ENCODE measurements at places on chromosomes 7 and 10.

DNA sequence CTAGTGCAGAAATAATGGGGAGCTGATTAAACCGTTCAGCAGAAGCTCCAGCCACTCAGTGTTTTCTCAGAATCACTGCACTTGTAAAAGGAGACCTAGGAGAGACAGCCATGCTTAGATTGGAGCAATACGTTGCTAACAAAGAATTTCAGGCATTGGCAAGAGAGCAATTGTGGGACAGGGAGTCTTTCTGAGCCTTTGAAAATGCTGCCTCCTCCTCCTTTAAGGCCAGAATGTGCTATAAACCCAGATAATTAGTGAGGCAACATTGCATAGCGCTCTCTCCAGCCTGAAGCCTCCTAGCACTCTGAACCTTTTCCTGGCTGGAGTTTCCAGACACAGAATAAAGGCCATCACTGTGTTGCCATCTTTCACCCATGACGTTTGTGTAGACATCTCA, 18.5 kb upstream of the PTPRN2 start:
- no peak for DNase-seq

- DNase-seq = no peak
Observed at GRCh38 chr7:132053871-132054270, 497.4 kb upstream of the PODXL start.

- DNase-seq = peak; percentile 66
Observed at GRCh38 chr10:84352251-84352842, 24.0 kb downstream of the CCSER2 start.

DNA sequence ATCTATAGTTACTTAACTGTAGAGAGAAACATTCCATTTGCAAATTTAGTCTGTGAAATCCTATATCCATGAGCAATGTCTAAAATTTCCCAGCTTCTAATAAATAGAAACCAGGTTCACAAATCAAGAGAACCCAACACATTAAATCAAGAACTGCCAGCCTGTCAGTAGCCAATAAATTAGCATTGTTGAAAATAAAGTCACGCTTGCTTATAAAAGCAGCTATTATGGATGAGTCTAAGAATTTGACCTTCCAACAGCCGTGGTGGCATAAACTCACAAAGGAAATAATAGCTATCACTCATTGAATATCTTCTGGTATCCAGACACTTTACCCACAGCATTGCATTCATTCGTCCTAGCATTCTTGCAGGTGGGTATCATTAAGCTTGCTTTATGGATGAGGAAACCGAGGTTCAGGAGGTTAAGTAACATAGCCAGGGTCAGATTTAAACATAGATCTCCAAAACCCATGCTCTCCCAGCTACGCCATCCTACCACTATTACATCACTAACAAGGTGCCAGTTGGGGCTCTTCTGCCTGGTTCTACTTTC, 260.1 kb upstream of the YAE1 start:
- DNase-seq = no peak

DNA sequence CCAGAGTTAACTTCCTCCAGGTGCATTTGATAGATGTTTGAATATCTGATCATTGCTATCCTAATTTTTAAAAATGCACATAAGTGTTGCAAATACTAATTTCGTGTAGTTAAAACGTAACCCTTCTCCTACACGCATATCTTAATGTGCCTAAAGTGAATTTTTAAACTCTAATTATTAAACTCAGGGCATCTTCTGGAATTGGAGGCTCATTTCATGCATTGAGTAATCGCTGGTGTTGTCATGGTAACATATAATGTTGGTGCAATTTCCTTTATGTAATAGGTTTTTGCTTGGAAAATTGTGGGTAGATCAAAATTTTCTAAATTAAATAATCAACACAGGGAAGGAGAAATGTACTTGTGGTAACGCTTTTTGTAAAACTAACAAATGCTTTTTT, 56.2 kb downstream of the ARMC3 start:
- no peak for DNase-seq

DNA sequence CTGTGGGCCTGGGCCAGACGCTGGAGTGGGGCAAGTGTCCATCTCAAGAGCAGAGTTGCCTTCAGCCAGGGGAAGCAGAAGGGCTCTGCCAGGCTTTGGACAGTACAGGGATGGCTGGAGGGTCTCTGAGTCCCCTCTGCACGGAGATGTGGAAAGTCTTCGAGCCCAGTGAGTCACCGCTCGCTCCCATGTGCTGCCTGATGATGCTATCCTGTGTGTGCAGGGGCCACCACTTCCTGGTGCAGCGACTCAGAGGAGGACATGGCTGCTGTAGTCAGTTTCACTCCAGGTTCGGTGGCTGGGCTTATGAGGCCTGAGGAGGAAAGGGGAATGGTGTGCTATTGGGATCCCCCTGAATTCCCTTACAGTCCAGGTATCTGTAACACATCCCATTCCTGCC, 6.0 kb downstream of the ADCYAP1R1 start:
- no peak for DNase-seq

DNA sequence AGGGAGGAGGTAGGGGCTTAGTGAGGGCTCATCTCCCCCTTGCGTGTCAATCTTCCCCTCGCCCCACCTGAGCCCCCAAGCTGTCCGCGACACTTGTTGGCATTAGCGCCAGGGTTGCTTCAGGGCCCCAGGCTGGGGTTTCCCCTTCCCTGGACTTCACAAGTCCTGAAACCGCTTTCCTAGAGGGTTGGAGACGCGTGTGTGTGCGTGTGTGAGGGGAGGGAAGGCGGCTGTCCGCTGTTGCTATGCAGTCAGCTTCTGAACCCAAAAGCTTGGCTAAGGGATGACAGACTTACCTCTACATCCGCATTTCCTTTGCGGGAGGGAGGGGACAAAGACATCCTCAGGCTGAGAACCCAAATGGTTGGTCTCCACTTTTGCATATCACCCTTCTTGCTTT, 803 bp downstream of the GOLGA7B start:
- no peak for DNase-seq

DNA sequence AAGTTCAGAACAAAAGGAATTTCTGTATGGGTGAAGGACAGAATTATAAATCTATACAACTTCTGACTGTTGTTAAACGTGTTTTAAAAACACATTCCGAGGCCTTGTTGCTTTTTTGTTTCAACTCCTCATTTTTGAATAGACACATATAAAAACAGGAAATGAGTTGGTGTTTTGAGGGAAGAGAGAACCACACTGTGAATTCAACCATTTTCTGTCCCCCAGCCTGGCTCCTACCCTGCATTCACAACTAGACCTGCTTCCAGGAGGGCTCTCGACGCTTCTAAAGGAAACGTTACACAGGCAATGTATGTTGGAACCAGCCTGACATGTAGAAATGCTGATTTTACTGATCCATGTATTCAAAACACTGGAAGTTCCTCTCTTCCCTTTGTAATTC, 76.5 kb downstream of the OR13A1 start:
- no peak for DNase-seq

GRCh38 chr10:91345716-91346115, 64.4 kb upstream of the HECTD2 start:
- no peak for DNase-seq

DNA sequence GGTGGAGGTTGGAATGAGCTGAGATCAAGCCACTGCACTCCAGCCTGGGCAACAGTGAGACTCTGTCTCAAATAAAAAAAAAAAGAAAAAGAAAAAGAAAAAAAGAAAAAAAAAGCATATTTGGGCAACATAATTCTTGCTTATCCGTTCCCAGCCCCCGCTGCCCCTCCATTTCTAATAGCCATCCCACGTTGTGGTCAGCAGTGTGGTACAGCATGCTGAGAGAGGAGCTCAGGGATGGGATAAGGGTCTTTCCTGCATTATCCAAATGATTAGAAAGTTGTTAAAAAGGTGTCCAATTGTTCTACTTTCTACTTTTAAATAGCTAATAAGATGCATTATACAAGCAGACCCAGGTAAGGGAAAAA, 104.9 kb upstream of the ZNF92 start:
- no peak for DNase-seq

DNA sequence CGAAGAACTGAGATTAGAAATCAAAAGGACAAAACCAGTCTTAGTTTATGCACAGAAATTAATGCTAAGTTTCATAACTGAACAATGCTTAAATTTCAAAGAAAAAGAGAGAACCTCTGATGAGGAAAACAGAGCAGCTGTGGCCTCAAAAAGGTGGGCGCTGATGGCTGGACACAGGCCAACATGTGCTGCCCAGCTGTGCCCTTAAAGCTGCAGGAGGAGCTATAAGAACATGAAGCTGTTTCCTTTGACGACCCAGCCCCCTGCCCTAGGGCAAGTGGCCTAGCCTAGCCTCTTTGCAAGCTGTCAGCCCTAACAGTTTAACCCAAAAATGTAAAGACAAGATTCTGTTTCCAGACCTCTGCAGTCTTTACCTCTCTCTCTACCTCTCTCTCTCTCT, 107.7 kb downstream of the GRID1 start:
- no peak for DNase-seq

DNA sequence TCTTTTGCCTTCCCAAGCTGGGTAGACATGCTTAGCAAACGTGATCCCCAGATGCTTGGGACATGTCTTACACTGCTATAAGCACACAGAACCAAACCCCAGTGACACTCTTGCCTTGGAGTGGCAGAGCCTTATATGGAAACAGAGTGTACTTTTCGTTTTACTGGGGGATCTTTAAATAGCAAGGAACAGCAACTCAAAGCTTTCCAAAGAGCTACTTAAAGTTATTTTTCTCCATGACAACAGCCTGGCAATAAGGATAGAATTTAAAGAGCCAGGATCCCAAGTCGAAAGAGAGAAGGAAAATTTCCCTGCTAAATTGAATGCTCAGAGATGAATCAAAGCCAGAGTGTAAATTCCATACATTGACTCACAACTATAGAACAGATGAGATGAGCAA, 67.8 kb downstream of the ZNF365 start:
- no peak for DNase-seq

GRCh38 chr7:129169171-129169671, 19.2 kb upstream of the SMO start:
- no peak for DNase-seq

GRCh38 chr7:92609921-92610518, 19.8 kb upstream of the FAM133B start:
- peak; percentile 36 for DNase-seq

- no peak for DNase-seq
Observed at GRCh38 chr10:98881789-98882188, 353.9 kb downstream of the HPSE2 start.

DNA sequence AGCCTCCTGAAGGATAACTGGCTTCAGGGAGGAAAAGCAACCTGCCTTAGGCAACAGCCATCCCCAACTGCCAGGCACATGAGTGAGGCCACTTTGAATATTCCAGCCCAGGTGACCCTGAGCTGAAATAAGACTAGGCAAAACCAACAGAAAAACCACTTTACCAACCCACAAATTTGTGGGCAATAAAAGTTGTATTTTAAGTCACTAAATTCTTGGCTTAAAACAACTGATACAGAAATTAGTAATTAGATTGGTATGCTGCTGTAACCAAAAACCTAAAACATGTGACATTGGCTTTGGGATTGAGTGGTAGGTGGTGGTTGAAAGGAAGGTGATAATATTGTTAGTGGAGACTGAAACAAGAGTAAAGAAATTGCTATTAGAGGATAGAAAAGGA, 39.9 kb downstream of the ABCB4 start:
- no peak for DNase-seq

- DNase-seq = no peak
Observed at GRCh38 chr10:35467186-35467585, 130.9 kb downstream of the CCNY start.

DNA sequence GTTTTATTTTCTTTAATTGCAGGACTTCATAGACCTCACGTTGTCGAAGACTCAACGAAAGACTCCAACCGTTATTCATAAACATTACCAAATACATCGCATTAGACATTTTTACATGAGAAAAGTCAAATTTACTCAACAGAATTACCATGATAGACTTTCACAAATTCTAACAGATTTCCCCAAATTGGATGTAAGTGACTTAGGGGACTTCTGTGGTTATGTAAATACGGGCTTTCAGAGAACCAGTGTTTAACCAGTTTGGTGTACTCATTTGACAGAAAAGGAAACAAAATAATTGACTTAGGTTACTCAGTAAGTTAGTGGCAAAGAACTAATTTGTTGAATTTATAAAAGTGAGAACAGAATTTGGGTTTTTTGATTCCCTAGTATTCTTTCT, 4.2 kb downstream of the GTPBP4 start:
- no peak for DNase-seq

- DNase-seq = no peak
Observed at GRCh38 chr7:157014635-157015555, 4.4 kb upstream of the MNX1 start.

GRCh38 chr7:132475669-132476116, 100.6 kb downstream of the PLXNA4 start:
- DNase-seq = no peak

GRCh38 chr7:128194533-128195282, 46.4 kb upstream of the LEP start:
- no peak for DNase-seq

- DNase-seq = no peak
Observed at GRCh38 chr10:51312817-51313216, 238.5 kb downstream of the PRKG1 start.

DNA sequence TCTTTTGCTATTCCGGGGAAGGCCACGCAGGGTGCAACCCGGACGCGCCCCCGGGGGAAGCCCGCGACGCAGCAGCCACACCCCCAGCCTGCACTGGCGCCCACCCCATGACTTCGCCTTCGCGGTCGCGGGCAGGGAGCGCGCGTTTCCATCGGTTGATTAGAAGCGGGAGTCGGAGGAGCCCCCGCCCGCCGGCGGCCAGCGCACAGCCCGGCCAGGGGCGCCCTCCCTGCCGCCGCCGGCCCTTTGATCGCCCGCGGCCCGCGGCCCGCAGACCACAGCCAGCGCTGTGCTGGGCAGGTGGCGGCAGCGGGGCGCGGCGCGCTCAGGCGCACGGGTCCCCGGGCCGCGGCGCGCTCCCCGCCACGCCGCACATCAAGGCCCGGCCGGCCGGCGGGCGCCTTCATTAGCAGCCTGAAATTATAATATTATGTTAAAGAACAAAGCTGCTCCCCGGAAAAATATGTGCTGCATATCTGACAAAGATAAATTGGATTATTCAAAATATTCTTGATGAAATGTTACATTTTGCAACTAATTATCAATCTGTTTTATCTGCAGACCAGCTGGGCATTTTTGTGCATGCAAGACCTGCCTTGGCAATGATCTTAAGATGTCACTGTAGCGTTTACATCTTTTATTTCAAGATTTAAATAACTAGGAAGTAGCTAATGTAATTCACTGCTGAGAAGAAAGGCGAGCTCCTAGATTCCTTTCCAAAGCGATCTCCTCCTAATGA, 160.7 kb upstream of the MKI67 start:
- no peak for DNase-seq

DNA sequence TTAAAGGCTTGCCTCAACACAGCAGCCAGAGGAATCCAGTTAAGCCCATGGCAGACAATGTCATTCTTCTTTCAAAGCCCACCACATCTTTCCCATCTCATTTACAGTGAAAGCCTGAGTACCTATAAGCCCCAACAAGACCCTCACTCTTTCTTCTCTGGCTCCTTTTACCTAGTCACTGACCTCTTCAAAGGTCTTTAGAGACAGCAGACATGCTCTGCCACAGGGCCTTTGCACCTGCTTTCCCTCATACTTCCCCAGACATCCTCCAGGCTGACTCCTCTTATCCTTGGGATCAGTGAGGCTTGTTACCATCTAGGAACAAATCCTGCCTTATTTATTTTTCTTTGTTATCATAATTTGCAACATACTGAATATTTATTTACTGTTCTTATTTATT, 17.8 kb downstream of the HYAL4 start:
- no peak for DNase-seq

- no peak for DNase-seq
Observed at GRCh38 chr10:87085537-87085936, 9.1 kb downstream of the GLUD1 start.

- no peak for DNase-seq
Observed at GRCh38 chr10:67603701-67604100, 92.3 kb downstream of the CTNNA3 start.

GRCh38 chr7:111878785-111879184, 316.5 kb upstream of the IMMP2L start:
- DNase-seq = no peak

Measured in CD4-positive, alpha-beta T cell treated with Interleukin-4 for 4 hours (primary cell).